ENCODE measurements at places on chromosomes 5 and 9. TPM values are rescaled to one million over a fixed set of nuclear protein-coding genes. Genes with fewer than 3 reads are reported as not detected.
A peak's percentile ranks its signal among the peaks of the same experiment; 100 is the strongest.

DNA sequence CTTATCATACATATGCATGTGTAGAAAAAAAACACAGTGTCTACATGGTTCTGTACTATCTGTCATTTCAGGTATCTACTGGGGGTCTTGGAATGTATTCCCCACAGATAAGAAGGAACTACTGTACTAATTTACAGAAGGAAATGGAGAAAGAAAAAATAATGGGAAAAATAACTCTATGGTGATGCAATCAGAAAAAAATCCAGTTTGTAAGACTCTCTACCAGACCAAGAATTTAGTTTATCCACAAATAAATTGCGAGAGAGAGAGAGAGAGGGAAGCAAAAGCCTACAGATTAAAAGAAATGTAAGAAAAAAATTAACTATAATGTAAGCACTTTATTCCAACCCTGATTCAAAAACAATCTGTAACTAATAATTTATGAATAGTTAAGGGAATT lies 708.6 kb upstream of the ZNF608 start:
- no peak for DNase-seq

DNA sequence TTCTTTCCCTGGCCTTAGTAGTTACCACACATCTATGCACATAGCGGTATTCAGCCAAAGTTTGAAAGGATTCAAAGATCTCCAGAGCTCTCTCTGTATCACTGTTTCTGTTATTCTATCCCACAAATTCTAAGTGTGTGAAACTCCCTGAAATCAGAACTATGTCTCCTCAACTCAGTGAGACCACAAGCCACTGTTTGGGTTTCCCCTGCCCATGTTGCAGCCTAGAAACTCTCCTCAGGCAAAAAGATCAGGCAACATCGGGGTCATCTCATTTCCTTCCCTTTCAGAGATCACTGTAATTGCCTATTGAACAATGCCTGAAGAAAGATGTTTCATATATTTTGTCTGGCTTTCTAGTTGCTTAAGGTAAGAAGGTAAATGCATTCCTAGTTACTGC lies 135.6 kb downstream of the TMC1 start:
- no peak for DNase-seq

- DNase-seq = no peak
These were observed 52.9 kb downstream of the MYO10 start for GRCh38 chr5:16883176-16883575.

DNA sequence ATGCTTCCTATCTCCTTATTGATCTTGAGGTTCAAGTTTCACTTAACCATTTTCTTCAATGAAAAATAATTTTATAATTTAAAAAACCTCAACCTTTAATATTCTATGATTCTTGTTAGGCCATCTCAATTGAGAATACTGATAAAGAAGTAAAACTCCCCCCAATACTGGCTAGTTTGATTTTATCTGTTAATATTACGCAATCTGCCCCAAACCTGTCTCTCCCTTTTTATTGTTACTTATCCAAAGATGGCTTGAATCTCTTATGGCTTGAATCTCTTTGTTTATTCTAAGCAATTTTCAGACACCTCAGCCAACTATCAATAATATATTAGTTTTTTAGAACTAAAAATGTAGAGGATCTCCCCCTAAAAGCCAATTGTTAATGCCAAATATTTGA lies 4.1 kb upstream of the PCDHAC2 start:
- DNase-seq = no peak

DNA sequence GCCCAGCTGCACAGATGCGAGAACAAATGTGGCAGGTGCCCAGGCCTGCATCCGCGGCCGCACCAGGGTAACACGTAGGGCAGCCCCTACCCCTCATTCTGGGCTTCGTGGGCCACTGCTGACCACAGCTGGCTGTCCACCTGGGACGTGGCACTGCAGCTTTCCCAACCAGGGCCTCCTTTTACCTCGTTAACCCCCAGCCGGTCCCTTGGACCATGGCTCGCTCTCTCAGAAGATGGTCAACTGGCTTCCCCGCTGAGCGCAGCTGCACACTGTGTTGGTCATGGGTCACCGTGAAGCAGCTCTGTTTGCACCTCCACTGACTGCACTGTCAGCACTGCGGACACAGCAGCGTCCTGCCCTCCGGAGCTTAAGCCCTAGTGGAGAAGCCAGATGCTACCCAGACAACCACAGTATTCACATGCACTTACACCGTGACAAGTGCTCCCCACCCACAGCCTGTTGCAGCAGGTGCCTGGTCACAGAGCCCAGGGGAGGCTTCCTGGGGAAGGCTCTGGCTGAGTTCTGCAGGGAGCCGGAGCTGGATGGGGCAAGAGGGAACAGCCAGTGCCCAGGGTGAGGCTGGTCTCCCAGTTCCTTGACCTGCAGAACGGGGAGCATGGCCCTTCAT lies 10.5 kb upstream of the PLEKHG4B start:
- DNase-seq = no peak

- DNase-seq = no peak
These were observed 338.4 kb upstream of the TRPC7 start for GRCh38 chr5:136703706-136704105.

DNA sequence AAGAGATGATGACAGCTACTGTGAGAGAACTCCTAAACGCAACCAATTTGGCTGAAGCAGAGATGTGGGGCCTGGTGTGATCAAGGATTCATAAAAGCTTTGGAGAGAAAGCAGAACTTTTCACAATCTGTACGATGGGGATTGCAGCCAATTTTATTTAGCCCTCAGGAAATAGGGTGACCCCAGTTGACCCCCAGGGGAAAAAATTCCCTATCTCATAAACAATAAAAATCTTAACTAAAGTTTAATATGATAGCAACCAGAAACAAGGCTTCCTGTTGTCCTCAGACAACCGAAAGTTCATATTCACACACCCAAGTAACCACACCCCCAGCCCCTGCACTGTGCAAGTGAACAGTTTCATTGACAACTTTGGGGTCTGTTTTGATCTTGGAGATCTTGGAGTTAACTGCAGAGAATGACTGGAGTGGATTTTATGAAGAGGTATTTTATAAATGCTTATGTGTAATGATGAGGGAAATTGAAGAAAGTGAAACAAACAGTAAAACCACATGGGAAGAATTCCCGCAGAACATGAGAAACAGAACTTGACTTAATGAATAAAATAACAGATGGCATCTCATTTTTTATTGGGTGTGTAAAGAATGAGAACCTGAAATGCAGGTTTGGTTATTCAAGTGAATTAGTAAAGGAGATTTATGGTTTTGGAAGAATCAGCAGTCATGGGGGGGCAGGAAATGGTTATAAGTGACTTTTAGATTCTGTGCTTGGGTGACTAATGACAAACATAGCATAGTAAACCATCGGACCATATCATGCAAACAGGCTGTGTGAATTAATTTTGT lies 94.5 kb downstream of the PDE4D start:
- DNase-seq = peak; percentile 74

- DNase-seq = no peak
These were observed 163.3 kb upstream of the HMHB1 start for GRCh38 chr5:143648696-143649095.

DNA sequence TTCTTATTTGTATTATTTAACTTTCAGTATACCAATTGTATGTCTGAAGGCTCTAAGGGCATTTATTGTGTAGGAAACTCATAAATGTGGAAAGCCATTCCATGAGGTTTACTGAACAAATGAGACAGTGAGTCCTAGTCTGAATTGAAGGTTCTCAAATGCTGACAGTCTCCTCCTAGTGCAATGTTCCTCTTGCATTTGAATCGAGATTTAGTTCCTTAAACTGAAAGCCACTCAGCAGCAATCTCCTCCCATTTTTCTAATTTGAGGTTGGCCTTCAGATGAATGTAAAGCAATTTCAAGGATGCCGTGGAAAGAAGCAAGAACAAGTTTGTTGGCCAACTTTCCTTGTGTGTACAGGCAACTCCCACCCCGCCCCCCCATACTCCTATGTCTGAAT lies 493.2 kb upstream of the KLF4 start:
- DNase-seq = no peak

DNA sequence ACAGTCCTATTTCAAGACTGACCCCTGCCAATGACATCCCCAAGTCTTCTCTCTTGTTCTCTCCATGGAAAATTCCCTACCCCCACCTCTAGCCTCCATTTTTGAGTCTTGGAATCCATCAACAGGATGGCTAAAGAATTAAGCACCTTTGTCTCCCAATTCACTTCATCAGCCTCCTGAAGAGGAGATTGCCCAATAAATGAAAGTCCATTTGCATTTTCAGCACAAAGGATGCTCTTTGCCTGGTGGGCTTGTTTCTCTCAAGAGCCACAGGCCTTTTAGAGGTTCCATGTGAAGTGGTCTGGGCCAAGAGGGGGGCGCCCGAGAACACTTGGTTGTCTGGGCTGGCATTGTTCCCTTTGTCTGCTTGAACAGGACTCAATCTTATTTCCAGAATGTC lies 12.6 kb downstream of the HSD17B3 start:
- no peak for DNase-seq

GRCh38 chr5:67181648-67182221 lies 14.9 kb downstream of the CD180 start:
- DNase-seq = no peak

- no peak for DNase-seq
These were observed 405.4 kb downstream of the TMEM232 start for GRCh38 chr5:110321117-110321516.

DNA sequence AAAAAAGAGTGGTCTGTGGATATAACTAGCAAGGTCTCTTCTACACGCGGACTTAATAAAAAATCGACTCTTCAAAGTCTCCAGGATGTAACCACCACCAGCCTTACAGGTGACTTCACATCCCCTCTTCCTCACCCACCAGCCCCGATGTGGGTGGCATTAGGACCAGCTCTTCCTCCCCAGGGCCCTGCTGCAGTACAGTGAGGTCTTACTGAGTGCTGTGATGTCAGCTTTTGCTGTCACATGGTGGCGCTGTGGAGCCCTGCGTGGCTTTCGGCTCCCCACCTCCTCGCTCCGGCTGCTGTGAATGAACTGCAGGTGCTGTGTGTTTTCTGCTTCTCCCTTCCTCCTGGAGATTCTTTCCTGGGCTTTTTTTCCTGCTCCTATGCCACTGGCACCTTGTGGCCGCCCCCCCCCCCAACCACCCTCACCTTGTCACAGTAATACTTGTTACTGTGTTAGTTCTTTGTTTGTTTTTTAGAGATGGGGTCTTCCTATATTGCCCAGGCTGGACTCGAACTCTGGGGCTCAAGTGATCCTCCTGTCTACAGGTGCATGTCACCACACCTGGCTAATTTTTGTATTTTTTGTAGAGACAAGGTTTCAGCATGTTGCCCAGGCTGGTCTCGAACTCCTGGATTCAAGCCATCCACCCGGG lies 15.8 kb upstream of the RAPGEF1 start:
- DNase-seq = peak; percentile 58

GRCh38 chr5:128920345-128921215 lies 44.7 kb upstream of the SLC27A6 start:
- DNase-seq = peak; percentile 37

- DNase-seq = no peak
These were observed 133.5 kb upstream of the MRPS30 start for GRCh38 chr5:44675296-44675695.

- DNase-seq = peak; percentile 16
These were observed 1.6 kb downstream of the SLC22A4 start for GRCh38 chr5:132295505-132296411.

- no peak for DNase-seq
These were observed 424.3 kb upstream of the DMAC1 start for GRCh38 chr9:8223861-8224260.

GRCh38 chr5:132500931-132501628 lies 10.5 kb upstream of the IRF1 start:
- peak; percentile 74 for DNase-seq

DNA sequence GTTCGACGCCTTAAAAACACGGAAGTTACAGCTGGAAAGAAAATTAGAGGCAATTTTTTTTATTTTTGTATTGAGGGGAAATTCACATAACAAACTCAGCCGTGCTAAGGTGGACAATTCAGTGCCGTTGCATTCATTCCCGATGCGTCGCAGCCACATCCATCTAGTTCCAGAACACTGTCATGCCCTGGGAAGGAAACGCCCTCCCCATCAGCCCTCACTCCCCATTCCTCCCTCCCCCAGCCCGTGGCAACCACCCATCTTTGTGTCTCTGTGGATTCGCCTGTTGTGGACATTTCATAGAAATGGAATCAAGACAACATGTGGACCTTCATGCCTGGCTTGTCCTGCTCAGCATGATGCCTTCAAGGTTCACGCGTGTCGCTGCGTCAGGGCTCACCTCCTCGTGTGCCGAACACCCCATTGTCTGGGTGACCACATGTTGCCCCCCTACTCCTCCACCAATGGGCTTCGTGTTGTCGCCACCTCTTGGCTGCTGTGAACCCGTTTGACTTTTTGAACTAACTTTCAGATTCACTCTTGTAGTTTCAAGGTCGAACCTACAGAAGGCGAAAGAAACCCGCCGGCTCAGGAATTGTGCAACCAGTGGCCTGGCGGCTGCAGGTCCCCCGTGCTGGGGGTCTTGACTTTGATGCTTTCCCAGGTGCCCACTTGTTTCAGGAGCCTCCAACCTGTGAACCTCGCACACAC lies 17.4 kb upstream of the CAMSAP1 start:
- DNase-seq = no peak

DNA sequence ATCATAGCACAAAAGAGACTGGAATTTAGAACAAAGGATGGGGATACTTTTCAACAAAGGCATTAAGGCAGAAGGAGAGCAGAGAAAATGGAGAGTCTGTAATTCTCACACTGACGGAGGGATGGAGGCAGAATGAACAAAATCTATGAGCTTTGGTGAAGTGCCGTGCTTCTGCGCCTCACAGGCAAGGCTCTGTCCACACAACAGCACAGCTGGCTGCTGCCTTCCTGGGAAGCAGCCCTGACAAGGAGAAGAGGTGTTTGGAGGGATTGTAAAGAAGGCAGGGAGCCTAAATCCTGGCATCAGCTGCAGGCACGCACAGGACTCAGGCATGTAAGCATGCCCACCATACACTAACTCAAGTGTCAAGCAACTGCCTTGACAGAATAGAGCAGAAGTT lies 485.2 kb upstream of the KIF2A start:
- DNase-seq = no peak

DNA sequence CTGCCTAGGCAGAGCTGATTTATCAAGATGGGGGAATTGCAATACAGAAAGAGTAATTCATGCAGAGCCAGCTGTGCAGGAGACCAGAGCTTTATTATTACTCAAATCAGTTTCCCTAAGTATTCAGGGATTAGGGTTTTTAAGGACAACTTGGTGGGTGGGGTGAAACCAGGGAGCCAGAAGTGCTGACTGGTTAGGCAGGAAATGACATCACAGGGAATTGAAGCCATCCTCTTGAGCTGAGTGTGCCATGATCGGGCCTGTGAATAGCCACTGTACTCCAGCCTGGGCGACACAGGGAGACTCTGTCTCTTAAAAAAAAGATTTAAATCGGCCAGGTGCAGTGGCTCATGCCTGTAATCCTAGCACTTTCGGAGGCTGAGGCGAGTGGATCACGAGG lies 45.3 kb upstream of the CDK5RAP2 start:
- DNase-seq = peak; percentile 51

GRCh38 chr5:69312459-69313160 lies 20.0 kb downstream of the CCDC125 start:
- no peak for DNase-seq

SPATA31C1 gene
- not detected for total RNA-seq

BTNL8 gene
- total RNA-seq = 0.71 TPM

SLC23A1 gene
- not detected for total RNA-seq

OBP2B gene
- total RNA-seq = not detected

PRDM9 gene
- total RNA-seq = not detected

CYSRT1 gene
- 5.1 TPM for total RNA-seq

INVS gene
- 46.2 TPM for total RNA-seq

PCDHGC3 gene
- 46.6 TPM for total RNA-seq

PCDHB15 gene
- 1.0 TPM for total RNA-seq
